CD4-positive, alpha-beta T cell treated with Interleukin-1 beta for 1 hour (primary cell): ENCODE measurements at places on chromosomes 4 and X.

- DNase-seq, result no peak
These were observed 103.1 kb upstream of the PCDH7 start for GRCh38 chr4:30616942-30617646.

- no peak for DNase-seq
These were observed at the start of gene MAGEA1 for GRCh38 chrX:153179131-153179530. TSS of gene MAGEA1 (plus strand) at chrX:153179284. CDS start at chrX:153182390, 3,106 bp downstream.

GRCh38 chr4:55411621-55412020, 15.9 kb downstream of the TMEM165 start:
- no peak for DNase-seq

- DNase-seq, result no peak
These were observed 565.2 kb upstream of the SLIT2 start for GRCh38 chr4:19686456-19686855.

GRCh38 chr4:131388277-131388676, 1760.8 kb upstream of the PCDH10 start:
- DNase-seq, result no peak

DNA sequence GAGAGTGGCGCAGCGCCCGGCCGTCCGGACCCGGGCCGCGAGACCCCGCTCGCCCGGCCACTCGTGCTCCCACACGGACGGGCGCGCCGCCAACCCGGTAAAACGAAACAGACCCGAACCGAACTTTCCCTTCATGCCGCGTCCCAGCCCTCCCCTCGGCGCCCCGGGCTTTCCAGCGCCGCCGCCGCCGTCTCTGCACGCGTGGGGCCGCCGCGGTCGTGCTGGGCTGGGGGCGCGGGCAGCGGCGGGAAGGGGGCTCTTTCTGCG, 222 bp downstream of the SMAD1 start:
- DNase-seq, result no peak

DNA sequence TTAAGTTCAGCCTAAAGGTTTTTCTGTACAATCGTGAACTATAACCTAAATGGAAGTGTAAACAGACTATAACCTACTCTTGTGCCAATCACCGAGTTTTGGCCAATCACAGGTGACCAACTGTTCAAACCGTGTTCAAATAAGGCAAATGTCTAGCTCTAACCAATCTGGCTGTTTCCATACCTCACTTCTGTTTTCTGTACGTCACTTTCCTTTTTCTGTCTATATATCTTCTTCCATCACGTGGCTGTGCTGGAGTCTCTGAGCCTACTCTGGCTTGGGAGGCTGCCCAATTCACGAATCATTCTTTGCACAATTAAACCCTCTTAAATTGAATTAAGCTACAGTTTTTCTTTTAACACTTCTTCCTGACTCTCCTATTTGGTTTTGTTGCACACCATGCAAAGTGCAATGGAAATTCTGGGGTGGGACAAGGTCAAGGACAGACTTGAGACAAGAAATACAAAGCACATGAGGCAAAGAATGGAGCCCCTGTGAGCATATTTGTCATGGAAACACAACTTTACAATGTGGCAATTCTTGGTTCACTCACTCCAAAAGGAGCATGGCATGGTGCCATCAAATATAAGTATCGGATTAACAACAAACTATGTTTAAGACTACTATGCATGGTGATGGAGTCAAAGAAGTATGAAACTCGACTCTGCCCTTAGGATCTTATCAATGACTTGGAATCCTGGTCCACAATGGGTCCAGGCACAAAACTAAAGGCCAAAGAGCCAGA, 115.7 kb upstream of the FAM9B start:
- no peak for DNase-seq

- no peak for DNase-seq
These were observed 10.9 kb upstream of the MAGEA4 start for GRCh38 chrX:151901826-151902225.

- no peak for DNase-seq
These were observed 52.9 kb downstream of the PPP2R2C start for GRCh38 chr4:6419452-6420028.

DNA sequence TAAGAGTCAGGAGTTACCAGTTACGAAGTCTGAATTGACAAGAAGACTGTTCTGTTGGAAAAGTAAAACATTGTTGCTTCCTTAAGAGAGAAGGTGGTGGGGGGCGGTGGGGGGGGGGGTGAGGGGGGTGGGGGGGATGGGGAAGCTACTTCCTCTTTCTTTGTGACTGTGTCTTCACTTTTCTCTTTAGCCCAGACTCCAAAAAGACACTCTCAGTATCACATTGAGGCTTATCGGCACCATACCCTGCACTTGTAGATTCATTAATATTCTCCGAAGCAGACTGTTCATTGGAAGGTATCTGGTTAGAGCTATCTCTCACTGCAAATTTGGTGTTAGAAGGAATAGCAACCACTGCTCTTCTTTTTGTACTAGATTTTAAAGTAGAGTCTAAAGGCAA, 94.5 kb upstream of the IL13RA1 start:
- no peak for DNase-seq

DNA sequence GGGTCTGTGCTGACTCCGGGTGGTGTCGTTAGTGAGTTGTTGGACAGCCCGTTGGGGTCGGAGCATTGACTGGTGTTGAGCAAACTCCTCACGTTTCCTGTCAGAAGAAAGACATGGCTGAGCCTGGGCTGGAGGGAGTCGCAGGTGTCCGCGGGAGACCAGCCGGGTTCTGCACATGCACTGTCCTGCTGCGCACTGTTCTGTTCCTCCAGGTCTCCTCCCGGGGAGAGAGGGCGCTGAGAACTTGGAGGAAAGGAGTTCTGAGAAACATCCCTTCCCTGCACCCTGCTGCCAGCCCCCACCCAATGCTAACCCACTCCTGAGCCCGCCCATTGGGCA, 1.1 kb downstream of the ZNF141 start:
- DNase-seq, result no peak

DNA sequence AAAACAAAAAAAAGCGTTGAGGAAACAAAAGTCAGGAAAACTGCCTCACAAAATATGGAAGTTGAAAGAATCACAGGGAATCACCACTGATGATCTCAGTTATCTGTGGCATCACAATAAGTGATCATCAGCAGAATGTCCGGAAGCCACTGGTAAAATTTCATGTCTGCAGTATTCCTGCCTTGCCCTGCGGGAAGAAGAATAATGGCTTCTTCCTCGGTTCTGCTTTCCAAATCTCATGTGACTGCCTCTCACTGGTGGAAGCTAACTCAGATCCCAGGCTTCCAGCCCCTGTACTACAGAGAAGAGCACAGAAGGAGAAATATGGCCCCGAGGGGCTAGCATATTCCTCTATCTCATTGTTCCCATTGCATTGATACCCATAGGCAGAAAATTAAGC, 12.7 kb upstream of the ZNF330 start:
- no peak for DNase-seq

DNA sequence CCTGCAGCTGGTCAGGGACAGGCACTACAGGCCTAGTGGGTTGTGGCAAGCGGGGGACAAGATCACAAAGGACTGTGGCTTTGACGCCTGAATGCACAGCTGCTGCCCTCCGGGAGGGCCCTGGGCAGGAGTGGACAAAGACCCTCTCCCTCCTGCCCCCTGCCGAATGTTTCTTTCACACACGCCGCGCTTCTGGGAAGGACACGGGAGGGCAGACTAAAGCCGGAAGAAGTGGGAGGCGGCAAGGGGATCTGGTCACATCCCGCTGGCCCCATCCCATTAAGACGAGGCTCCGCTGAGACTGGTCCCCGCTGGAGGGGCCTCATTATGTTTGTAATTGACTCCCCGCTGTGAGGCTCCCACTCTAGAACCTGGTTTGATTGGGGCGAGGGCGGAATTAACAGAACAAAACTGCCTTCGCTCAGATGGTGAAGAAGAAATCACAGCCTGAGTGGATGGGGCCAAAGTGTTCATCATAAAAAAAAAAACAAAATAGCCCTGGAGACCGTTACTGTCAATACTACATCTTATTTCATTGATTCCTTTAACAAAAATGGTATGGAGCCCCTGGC, 37.8 kb upstream of the PSAPL1 start:
- DNase-seq, result no peak

- DNase-seq, result no peak
These were observed 838.4 kb upstream of the INTU start for GRCh38 chr4:126794363-126794762.
